NCI-H1092 treated with DMSO at 0.1 percent for 48 hours (cell line): ENCODE measurements at places on chromosomes 7 and 10.

GRCh38 chr10:57015595-57016318 is 654.7 kb upstream of the ZWINT start:
- peak; percentile 90 for DNase-seq

- no peak for DNase-seq
These were observed 19.1 kb downstream of the PI4K2A start for GRCh38 chr10:97659589-97659988.

- DNase-seq = no peak
These were observed 323.3 kb upstream of the KAT6B start for GRCh38 chr10:74502963-74503608.

DNA sequence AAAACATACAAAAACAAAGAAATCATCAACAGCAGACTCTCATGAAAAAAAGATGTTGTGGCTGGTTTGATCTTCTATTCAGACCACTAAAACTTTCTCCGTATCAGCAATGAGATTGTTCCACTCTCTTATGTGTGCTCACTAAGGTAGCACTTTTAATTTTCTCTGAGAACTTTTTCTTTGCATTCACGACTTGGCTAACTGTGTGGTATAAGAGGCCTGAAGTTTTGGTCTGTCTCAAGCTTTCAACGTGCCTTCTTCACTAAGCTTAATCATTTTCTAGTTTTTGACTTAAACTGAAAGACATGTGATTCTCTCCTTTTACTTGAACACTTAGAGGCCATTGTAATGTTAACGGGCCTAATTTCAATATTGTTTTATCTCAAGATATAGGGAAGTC is 1231.6 kb downstream of the SORCS3 start:
- no peak for DNase-seq

DNA sequence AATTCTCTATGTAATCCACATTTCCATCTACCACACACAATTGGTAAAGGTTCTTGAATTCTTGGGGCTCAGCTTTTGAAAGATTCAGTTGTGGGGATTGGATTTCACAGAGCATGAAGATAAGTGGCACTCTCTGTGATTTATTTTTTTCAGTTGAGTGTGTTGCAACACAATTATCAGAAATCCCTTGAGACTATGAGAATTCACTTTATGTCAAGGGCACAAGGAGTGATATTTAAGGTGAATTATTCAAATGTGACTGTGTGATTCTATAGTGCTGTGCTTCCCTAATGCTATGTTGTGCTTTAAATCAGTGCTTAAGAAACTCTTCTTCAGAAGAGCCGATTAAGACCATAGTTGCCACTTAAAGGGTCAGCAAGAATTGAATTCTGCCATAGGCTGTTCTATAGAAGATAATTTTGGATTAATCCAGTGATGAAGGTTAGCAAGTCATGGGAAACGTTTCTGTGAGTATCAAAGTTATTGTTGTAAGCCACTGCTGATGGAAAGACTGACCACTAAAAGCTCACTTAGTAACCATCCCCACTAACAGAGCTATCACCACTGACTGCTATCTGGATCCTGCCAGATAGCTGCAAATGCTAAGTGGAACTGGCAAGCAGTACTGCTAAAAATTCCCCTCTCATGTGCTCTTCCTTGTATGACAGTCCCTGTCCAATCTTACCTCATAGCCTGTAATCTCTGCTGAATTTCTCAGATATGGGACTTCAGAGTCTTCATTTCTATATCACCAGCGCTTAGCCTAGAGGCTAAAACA is 134.0 kb upstream of the SEMA3D start:
- no peak for DNase-seq

DNA sequence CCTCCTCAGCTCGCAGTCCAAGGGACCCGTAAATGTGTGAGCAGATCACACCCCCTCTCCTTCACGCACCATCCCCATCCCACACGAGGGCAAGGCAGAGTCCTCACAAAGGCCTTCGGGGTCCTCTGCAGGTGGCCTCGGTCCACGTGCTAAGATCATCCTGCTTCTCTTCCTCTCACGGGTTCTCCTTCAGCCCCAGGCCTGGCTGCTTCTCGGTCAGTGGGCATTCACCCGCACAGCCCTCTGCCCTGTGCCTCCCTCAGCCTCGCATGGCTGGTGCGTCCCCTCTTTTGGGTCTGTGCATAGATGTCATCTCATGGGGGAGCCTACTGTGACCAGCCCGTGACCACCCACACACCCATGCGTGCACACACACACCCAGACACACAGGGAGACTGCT is 17.3 kb upstream of the FOXL3 start:
- DNase-seq = no peak

GRCh38 chr7:22858640-22859561 is 36.3 kb upstream of the TOMM7 start:
- no peak for DNase-seq

DNA sequence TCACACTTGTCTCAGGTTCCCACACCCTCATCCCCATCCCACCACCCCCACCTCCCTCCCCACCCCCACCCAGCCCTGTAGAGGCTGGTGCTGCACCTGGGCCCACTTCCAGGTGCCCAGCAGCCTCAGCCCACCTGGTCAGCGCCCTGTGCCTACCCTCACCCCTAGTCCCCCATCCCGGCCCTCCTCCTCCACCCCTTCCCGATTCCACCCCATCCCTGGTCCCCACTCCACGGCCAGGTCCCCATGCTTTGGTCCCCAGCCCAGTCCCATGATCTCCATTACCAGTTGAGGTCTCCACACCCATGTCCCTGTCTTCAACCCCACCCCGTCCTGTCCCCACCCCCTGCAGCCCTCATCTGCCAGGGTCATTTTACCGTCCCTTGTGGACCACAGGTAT is 24.6 kb upstream of the CNPY1 start:
- DNase-seq = no peak

GRCh38 chr10:7165500-7166177 is 245.2 kb downstream of the SFMBT2 start:
- no peak for DNase-seq

- DNase-seq = no peak
These were observed 828 bp upstream of the CFAP70 start for GRCh38 chr10:73359492-73359891.

DNA sequence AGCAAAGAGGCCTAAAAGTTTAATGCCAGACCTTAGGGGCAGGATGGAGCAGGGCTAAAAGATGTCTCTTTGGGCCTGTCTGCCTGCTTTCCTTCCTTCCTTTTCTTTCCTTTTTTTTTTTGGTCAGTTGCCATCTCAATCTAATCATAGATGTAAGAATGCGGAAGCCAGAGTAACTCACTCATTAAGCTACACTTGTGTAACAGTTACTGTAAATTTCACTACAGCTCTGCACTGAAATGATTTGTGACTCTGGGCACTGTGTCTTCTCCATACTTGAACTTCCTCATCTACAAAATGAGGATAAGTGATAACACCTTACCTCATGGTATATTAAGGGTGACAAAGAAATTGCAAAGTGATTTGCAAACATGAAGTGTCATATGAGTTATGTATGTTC is 75.5 kb upstream of the AGK start:
- no peak for DNase-seq

DNA sequence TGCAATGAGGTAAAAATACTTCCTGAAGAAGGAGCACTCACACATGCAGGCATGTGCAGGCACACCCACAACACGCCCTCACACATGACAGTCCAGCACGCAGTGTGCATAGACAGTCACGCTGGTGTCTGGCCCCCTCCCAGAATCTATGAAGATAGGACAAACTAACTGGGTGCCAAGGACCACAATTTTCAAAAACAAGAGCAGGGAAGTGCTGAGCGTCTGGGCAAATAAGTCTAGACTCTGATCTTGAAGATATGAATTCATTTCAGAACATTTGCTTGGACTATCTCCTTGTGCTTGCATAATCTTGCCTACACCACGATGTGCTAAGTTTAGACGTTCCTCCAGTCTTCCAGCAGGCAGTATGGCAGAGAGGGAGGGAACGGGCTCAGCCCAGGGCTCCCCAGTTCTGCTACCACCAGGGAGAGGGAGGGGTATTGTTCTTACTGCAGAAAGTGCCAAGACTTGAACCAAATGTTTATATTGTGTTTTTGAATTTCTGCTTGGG is 276.5 kb upstream of the KLF6 start:
- DNase-seq = no peak

DNA sequence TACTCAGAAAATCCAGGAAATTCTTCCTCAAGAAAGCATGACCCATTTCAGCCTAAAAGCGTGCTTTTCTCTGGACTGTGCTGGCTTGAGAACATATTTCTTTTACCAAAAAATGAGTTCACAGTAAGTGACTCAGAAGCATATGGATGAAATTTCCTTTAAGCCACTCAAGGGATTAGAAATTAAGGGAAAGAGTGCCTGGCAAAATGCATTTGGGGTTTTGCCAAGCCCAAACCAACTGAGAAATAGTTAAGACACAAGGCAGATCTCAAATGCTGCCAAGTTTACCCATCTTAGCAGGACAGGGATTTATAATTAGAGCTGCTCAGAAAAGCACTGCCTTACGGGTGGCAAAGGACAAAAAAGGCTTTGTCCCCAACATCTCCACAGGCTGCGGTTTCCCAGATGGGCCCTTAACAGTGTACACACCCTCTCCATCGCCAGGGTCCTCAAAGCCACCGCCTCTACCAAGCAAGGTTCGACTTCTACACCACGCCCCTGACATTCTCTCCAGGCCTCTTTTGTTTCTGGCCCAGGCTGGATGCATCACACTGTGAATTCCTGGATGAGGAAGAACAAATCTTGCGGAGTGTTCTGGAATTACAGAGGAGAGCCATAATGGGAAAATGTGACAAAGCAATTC is 30.1 kb upstream of the CDHR3 start:
- DNase-seq = no peak

- no peak for DNase-seq
These were observed 160.7 kb upstream of the COBL start for GRCh38 chr7:51477323-51477722.

DNA sequence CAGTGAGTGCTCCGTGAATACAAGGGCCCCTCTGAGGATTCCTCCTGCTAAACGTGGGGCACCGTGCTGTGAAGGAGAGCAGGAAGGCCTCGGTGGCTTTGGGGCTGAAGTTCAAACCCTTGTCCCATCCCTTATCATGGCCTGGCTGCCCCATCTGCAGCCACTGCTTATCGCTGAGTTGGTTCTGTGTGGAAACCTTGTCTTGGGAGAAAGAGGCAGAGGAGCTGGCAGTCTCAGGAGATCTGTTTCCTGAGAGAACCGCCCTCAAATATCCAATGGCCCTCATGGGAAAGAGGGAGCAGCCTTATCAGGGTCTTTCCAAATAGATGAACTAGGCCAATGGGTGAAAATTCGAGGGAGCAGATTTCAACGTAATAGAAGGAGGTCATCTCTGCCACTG is 52.0 kb upstream of the NRF1 start:
- DNase-seq = no peak

- no peak for DNase-seq
These were observed 69.7 kb upstream of the PALS2 start for GRCh38 chr7:24503506-24503905.

GRCh38 chr10:22714479-22715289 is at the start of gene PIP4K2A:
PIP4K2A (minus strand) TSS chr10:22714578; CDS start chr10:22714326, 252 bp downstream.
- peak; percentile 17 for DNase-seq

DNA sequence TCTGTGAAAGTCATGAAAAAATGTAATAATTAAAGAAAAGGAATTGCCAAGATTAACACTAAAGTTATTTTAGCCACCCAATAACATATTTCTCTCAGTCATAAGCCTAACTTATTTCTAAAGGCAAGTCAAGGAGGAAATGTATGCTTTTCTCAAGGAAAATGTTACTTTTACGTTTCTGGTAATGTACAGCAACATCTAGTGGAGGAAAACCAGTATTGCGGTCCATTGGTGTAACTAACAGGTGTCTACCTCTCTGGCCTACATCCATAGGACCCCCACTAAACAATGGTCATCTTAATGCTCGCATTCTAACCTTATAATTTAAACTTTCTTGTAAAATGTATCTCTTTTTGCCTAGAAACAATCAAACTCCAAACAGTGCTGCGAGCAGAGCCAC is 437.5 kb downstream of the KIF20B start:
- DNase-seq = no peak

DNA sequence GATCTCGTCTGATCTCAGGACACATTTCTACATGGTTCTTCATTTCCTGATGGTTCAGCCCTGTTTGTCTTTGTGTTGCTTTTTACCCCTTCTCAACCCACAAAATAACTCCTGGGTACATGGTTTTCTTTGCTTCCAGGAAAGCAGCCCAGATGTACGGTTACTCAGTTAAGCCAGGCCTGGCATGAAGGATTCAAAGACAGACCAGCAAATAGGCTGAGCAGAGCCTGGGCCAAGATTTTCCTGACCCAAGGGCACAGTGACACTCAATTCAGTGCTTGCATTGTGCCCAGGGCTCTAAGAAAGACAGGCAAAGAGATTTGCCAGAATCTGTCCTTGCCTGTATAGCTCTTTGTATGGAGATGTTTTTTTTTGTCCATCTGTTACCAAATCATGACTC is 340.8 kb upstream of the KIAA1217 start:
- DNase-seq = no peak

DNA sequence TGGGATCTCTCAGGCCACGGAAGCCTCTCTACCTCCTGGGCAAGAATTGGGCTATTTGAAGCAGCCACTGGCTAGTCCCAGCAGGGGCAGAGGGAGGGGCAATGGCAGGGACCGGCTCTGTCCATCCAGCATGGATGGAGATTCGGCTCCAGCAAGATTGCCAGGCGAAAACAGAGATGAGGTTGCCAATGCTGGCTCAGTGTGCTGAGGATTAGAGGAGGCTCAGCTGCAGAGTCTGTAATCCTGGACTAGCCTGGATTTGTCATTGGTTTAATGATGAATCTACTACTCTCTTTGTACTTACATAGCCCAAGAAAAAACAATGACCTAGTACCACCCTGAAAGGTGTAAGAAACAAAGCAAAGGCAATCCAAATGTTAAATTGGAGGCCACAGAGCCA is 112.2 kb upstream of the PDCD4 start:
- DNase-seq = no peak

DNA sequence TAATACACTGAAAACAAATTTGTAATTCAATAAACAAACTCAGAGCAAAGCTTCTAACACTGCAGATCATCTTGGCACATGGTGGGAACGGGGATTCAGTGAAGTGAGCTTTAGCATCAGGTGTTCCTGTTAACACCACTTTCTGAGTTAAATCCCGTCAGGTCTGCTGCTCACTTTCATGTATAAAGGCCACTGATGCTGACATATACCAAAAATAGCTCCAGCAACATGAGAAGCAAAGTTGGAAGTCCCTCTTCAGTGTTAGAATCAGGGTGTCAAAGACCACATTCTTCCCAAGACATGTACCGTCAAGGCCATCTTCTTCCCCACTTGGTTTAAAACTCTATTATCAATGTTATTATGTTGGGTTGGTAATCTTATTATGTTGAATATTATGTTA is 11.7 kb upstream of the CACNA2D1 start:
- DNase-seq = no peak

DNA sequence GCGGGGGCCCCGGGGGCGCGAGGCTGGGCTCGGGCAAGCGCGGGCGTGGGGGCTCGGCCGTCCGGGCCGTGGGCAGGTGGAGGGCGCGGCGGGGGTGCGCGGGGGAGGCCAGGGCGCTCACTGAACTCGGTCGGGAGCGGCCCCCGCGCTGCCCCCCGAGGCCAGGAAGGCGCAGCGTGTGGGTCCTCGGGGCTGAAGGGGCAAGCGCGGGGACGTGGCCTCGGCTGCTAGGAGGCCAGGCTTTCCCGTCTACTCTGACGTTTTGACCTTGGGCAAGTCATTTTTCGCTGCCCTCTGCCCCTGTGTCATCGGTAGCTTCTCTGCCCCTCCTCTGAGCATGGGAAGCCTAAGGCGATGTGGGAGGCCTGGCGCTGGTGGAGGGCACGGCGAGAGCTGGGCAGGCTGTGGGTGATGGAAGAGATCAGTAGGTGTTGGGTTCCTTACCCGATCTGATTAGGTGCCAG is 441 bp downstream of the FBH1 start:
- no peak for DNase-seq
